Glutamatergic neuron (in vitro differentiated cells): ENCODE measurements at places on chromosomes 5 and 9. TPM values are rescaled to one million over a fixed set of nuclear protein-coding genes. Genes with fewer than 3 reads are reported as not detected.

DNA sequence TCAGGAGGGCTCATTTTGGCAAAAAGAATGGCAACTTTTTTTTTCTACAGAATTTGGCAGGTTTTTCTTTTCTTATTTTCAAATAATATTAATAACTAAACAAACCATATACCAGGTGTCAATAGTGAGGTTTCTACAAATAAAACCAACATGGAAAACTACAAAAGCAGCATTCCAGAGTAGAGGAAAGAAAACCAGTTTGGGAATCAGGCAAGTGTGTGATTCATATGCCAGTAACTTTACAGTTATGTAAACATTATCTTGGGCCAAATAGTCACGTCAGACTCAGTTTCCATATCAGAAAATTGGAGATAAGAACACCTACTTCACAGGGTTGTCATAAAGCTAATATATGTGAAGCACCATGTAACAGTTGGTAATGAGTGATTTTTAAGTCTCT lies 51.7 kb downstream of the FBXW11 start:
- DNase-seq: no peak

GRCh38 chr5:10469253-10470050 lies 27.8 kb downstream of the ROPN1L start:
- DNase-seq: no peak

DNA sequence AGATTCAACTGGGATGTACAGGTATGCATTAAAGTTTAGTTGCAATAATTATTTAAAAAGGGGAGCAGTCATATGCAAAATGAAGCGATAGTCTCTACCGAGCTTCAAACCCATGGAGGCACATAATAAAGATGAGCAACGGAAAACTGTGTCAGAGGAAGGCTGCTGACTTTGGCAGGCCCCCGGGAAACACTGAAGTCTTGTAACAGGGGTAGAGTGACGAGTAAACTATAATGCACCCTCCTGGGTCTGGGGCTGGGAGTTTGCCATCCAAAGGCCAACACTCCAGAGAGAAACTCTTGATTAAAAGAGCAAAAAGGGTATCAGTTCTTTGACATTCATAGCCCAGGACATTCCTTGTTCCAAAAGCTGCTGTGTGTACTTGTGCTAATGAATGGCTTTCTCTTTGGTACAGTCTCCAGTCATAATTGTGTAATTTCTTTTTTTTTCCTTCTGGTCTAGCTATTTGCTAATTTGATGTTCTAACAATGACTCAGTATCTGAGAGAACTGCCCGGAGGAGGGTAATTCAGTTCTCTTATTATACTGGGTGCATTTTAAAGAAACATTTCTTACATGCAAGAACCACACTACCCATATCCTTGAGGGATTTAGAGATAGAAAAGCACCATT lies 59.2 kb downstream of the TNC start:
- no peak for DNase-seq

DNA sequence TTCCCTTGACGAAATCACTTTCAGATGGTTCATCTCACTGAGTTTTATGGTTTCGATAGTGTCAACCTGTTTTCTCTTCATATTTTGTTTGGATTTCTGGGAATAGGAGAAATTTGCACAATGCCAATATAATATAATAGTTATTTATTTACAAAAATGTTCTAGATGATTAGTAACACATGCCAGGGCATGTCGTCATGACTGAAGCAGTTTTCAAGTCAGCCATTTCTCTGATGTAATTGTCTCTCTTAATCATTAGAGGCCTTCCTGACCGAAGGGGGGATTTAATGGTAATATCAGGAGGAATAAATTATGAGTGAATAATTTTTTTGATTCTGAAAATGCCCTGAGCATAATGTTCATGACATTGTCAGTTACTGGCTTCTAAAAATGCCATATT lies 246.5 kb upstream of the ATP10B start:
- no peak for DNase-seq

- no peak for DNase-seq
These were observed 168.0 kb upstream of the IRX2 start for GRCh38 chr5:2919310-2920018.

- DNase-seq: no peak
These were observed 135.9 kb upstream of the FBN2 start for GRCh38 chr5:128673970-128674369.

DNA sequence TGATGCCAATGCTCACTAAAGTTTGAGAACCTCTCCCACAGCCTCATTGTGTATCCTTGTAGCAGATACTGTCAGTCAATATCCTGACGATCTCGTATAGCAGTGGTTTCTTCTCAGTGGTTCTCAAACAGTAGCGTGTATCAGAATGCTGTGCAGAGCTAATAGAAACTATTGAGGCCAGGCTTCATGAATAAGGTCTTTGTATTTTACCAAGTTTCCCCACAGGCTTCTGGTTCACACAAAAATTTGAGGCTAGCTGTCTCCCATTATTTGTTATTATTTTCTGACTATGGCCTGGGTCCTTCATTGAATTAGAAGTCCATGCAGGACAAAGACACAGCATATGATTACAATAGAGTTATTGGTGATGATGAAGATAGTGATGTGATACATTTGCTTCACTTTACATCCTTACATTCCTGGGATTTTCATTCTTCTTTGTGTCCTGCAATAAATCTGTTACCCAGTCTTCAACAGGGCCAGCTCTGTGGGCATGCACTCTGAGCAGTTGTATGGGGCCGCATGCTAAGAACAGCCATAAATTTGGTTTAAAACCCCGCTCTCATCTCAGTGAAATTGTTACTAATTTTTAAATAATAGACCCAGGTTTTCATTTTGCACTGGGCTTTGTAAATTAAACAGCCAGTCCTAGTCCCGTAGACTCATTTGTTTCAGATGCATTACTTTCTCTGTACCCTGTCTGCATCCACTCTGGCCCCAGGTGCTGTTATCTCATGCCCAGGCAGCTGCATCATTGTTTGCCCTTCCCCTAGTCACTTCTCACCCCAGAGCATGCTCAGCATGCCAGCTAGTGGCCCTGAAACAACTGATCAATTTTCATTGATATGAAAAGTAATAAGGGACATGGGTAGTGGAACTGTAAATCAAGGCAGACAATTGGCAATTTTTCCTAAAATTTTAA lies 199.9 kb upstream of the PIK3R1 start:
- no peak for DNase-seq

DNA sequence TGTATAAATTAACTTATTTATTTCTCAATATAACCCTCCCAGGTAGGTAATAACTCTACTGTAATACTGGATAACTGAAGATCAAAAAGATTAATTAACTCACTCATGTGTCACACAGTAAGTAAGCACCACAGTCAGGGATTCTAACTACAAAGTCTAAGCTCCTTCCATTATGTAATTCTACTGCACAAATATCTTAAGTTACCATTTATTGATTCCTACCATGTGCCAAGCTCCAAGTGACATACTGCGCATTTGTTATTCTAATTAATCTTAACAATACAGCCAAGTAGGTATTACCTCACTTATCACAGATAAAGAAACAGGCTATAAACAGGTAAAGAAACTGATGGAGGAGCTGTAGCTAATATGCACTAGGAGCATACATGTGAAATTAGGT lies 58.3 kb downstream of the RANBP6 start:
- DNase-seq: no peak

DNA sequence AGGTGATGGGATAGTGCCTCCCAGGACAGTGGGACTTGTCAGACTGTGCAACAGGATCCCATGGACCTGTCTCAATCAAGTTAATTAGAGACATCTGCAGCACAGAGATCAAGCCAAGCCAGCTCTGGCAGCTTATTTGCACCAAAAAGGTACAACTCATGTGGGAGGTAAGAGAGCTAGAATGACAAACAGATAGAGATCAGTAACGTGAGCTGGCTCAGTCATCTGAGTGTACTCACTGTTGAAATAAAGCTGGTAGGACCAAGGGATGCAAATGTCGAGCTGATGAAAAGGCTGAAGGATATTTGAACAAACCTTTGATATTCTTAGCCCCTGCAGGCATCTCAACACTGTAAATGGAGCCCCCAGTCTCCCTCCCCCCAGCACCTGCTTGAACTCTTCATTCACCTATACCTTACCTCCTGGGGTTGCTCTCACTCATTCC lies 198.1 kb downstream of the EFNA5 start:
- DNase-seq: no peak

DNA sequence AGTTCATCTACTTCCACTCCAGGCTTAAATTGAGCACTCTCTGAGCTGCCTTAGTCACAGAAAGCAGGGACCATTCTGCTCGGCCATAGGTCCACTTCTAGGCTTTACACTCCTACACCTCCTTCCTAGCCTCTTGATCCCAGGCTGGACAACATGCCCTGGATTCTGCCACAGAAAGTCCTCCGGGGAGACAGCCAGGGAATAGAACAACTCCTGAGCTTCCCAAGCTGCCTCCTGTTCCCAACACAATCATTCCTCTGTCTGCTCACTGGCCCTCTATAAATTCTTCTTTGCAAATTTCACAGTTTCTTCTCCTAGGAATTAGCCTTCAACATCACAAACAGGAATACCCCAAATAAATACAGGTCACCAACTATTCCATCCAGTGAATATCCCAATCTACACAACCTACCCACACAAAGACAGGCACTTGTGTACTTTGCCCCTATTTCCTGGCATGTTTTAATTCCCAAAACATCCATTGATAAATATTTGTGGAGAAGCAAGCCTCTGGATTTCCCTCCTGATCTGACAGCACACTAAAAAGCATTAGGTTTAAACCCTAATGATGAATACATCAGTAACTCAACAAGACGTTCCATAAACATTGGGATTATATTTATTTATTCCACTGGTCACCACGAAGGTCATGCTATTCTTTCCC lies 125.5 kb downstream of the ENC1 start:
- no peak for DNase-seq

- DNase-seq: no peak
These were observed 503.9 kb downstream of the RASEF start for GRCh38 chr9:82558855-82559630.

DNA sequence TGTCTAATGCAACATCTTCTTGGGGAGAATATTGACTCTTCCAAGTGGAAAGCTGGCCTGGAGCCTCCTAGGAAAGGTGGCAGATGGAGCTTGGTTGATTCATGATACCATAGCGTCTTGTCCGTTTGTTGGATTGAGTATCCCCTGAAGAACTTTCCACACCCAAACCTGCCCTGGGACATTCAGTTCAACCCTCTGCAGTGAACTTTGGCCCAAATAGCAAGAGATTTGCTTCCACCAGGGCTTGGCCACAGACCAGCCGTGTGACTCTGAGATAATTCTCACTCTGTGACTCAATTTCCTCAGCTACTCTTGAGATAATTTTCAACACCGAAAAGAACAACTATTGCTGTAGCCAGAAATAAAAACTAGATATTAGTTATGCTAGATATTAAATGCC lies 108.0 kb upstream of the RAD23B start:
- no peak for DNase-seq

GRCh38 chr5:130845049-130845765 lies 319.8 kb downstream of the HINT1 start:
- no peak for DNase-seq

GRCh38 chr9:94857791-94858190 lies 131.3 kb downstream of the AOPEP start:
- no peak for DNase-seq

DNA sequence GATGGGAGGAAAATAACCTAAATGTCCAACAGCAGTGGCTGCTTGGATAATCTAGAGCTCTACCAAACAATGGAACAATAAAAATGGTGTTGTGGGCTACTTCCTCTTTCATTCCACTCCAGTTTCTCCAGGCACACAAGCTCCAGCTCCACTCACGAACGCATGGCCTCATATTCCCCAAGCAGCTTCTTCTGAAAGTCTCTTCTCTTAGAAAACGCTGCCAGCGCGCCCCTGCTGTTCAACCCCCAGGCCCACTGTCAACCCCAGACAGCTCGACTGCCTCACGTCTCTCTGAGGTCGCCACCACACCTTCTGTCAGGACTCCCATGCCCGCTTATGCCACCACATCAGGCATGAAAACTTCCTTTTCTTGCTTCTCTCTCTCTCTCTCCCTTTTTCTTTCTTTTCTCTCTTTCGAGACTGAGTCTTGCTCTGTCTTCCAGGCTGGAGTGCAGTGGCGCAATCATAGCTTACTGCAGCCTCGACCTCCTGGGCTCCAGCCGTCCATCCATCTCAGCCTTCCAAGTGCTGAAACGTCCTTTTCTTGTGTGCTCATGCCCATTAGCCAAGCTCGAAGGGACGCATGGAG lies 16.2 kb downstream of the OR2V2 start:
- DNase-seq: no peak

DNA sequence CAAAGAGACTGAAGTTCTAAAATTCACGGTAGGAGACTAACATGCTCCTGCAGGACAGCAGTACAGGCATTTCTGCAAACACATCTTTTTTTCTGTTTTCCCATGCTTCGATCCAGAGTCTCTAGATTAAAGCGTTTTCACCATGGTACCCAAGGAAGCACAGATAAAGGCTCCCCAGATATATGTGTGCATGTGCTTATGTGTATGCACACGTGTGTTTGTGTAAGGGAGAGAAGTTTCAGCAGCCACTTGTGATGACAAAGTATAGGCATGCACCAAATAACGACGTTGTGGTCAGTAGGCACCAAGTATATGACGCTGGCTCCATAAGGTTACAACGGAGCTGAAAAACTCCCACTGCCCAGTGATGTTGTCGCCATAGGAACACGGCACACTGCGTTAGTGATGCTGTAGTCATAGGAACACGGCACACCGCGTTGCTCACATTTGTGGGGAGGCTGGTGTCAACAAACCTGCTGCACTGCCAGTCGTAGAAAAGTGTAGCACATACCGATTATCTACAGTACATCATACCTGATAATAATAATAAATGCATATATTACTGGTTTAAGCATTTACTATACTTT lies 21.7 kb downstream of the MED10 start:
- no peak for DNase-seq

- no peak for DNase-seq
These were observed 319.1 kb downstream of the KIF4B start for GRCh38 chr5:155332618-155333017.

DNA sequence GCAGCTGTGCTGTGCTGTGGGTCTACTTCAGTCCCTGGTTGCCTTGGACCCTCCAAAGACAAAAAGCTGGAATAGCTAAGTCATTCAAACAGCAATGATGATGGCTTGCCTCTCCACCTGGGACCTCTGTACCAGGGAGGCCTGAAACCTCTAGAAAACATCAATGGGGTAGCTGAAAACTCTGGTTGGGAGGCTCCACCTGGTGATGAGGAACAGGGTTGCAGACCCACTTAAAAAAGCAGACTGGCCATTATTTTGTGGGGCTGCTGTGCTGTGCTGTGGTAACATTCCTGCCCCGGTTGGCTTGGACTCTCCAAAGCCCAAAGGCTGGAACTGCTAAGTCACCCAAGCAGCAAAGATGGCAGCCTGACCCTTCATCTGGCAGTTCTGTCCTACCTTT lies 839.3 kb upstream of the ARRDC3 start:
- DNase-seq: no peak

The SLC34A3 gene
- total RNA-seq: not detected

The ABL1 gene
- 118 TPM for total RNA-seq

The TMEM215 gene
- 0.27 TPM for total RNA-seq

The F2R gene
- 59.3 TPM for total RNA-seq

The LCN2 gene
- not detected for total RNA-seq

The SNCB gene
- 3.7 TPM for total RNA-seq

The NR5A1 gene
- not detected for total RNA-seq

The PCA3 gene
- total RNA-seq: not detected

The SH2D3C gene
- 71.7 TPM for total RNA-seq

The SEMA6A gene
- total RNA-seq: 424 TPM

The CDH12 gene
- total RNA-seq: 23.5 TPM

The TPM2 gene
- total RNA-seq: 188 TPM

The CCL28 gene
- 1.1 TPM for total RNA-seq
